ENCODE measurements at places on chromosomes 12 and 14.

DNA sequence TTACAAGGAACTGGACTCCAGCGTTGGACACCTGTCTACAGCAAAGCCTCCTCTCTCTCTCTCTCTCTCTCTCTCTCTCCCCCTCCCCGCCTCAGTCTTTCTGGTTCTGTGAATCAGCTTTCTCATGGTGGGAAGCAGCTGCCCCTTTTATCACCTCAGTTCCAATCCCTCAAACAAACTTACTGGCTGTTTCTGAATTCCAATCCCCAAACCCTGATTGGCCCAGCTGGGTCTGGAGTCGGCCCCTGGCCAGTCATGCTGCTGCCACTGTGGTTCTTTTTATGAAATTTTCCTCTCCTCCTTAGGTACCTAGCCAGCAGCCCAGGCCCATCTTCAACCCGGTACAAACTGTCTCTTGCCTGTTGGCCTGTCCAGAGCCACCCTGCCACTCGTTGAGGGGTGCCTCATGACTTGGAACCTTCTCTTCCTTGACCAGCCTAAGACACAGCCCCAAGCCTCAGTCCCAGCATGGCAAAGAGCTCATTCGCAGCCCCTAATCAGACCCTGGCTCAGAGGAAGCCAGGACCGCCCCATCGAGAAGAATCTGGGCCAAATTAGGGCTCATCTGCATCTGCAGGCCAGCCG is 9.4 kb upstream of the MORN3 start:
- no peak for DNase-seq

- no peak for DNase-seq
Measured at GRCh38 chr14:70013271-70013873, 134.2 kb downstream of the SMOC1 start.

- DNase-seq, result no peak
Measured at GRCh38 chr14:88554457-88555286, at the start of gene PTPN21. Gene PTPN21, minus strand, starts transcription at chr14:88555007. Its CDS starts 4,590 bp downstream, at chr14:88550417.

DNA sequence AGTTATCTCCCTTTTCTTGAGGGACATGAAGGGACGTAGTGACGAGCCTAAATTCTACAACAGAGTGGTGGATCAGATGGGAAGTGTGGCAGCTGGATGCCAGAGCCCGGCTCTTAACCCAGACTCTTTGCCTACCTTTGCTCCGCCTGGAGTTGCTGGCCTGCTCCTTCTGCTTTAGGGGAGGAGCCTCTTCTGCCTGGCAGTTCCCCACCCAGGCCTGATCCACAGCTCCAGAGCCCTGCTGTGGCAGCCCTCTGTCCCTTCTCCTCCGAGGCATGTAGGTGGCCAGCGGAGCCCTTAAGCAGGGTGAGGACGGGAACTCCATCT is 2.3 kb upstream of the PRPH start:
- DNase-seq, result no peak

DNA sequence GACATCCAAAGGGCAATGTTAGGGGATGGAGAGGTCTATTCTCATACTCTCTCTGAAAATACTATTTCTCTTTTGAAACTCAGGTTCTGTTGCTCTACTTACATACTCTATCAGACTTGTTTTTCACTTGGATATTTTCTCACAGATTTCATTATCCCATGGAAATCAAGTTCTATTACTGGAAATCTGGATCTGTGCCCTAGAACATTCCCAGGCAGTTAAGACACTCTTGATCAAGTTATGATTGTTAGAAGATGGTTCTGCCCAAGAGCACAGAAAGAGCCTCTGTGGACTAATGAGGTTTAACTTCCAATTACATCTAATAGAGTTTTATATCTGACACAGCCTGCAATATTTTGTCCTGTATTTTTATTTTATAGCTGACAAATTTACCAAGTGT is 591.0 kb upstream of the ATP2B1 start:
- no peak for DNase-seq

DNA sequence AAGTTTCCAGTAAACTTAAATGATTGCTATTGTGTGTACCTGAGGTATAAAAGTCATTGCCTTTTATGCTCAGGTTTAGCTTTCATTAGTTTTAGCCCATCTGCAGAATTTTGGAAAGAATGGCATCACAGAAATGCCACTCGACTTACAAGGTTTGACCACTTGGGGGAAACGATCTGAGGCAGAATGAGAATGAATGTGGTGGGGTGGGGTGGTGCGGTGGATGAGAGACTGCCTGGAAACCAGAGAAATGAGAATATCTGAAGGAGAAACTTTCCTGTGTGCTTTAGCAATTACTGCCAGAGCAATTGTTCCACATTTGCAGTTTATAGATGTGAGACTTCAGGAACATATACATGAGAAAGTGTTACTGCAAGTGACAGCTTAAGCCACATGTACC is 225.4 kb upstream of the PDE3A start:
- DNase-seq, result no peak

DNA sequence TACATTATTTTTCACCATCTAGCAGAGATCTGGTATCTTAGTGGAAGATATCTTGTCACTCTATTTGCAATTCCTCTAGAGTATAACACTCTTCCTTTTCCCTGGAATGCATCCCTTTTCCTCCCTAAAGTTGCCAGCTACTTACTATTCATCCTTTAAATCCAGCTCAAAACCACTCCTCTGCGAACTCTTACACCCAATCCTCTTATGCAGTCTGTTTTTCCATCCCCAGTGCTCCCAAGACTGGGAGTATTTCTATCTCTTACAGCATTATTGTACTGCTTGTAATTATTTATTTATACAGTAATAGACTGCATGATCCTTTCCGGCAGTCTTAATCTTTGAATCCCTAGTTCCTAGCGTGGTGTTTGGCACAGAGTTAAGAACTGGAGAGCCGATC is 2.9 kb upstream of the SRGAP1 start:
- no peak for DNase-seq

DNA sequence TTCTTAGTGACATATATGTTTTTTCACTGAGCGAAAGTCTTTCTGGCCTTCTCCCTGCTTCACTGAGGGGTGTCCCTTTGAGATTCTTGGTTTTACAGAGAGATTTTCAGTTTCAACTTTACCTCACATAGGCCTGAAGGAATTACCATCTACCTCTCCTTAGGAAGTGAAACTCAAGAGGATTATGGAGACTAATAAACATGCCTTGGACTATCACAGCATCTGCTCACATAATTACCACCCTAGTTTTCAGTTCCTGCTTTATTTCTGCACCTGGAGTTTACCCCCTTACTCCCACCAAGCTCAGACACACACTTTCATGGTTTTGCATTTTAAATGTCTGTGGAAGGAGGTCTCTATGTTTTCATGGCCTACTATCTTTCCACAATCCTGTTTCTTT is 118.3 kb upstream of the SCAF11 start:
- no peak for DNase-seq

DNA sequence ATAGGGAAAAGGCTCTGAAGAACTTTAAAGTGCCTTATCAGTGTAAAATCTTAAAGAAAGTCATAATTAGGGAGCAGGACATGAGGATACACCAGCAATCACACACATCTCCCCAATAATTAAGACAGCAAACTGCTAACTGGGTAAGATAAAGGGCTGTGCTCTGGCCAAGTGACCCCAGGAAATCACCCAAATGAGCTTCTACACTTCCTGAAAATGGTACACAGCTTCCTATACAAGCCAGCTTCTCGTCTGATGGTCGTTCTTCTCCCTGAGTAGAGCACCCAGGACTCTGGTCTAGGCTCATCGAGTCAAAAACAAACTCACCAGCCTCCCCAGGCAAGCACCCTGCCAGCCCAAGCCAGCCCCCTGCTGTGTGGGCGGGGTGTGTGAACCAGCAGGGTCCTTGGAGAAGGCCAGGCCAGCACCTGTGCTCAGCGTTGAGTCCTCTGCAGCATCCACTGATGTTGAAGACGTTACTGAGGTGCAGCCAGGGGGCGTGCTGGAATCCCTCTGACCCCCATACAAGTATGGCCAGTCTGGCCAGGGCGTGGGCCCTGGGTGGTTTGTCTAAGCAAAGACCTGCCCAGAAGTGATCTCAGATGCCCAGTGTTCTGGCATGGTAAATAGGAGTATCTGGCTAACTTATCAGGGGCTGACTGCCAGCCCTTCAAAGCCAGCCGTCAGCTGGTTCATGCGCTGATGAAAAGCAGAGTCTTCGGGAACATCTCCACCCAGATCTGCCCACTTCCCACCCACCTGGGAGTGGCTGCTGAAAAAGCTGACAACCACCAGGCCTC is 41.4 kb downstream of the ACTN1 start:
- DNase-seq, result no peak

DNA sequence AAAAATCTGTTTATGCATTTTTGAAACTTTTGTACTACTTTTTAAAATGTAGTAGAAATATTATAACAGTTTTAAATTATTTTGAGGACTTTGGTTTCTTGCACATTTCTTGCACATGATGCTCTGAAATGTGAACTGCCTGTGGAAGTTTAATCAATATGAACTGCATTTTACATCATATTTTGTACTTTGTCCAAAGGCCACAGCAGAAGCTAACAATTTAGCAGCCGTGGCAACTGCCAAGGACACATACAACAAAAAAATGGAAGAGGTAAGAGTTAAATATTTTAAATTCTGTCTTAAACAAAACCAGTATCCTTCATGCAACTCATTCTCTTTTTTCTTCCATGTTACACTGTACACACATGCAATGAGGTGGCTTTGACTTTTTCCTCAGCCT is 45.1 kb downstream of the SAV1 start:
- DNase-seq, result no peak

DNA sequence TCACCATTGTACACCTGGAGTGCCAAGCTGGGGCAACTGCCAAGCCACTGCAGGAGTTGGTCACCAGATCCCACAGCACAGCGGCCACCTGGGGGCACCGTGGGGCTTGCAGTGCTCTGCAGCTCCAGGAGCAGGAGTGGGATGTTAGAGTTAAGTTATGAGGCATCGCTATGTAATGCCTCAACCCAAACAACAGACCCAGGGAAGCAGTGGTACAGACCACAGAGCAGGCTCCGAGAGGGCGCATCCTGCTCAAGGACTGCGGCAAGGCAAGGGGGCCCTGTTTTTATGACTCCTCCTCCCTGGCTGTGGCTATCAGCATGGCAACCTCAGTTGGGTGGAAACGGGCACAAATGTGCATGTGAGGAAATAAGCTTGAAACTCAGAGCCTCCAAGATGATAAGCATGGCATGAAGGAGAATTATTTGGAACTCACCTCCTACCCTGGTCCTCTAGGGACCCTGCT is 63.1 kb downstream of the ARL6IP4 start:
- peak; percentile 87 for DNase-seq

GRCh38 chr12:113420996-113421595 is 1.1 kb upstream of the SDSL start:
- no peak for DNase-seq

DNA sequence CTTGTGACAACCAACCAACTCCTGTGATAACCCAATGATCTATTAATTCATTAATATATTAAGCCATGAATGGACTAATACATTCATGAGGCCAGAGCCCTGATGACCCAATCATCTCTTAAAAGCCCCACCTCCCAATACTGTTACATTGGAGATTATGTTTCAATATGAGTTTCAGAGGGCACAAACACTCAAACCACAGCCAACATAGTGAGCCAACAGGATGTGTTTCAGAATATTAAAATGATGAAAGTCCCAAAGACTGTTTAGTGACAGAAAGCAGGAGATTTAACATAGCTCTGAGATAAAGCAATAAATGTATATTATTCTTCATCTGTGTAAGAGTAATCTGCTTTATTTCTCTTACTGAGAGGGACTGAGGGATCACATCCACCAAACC is 71.7 kb downstream of the PTPRO start:
- DNase-seq, result no peak

DNA sequence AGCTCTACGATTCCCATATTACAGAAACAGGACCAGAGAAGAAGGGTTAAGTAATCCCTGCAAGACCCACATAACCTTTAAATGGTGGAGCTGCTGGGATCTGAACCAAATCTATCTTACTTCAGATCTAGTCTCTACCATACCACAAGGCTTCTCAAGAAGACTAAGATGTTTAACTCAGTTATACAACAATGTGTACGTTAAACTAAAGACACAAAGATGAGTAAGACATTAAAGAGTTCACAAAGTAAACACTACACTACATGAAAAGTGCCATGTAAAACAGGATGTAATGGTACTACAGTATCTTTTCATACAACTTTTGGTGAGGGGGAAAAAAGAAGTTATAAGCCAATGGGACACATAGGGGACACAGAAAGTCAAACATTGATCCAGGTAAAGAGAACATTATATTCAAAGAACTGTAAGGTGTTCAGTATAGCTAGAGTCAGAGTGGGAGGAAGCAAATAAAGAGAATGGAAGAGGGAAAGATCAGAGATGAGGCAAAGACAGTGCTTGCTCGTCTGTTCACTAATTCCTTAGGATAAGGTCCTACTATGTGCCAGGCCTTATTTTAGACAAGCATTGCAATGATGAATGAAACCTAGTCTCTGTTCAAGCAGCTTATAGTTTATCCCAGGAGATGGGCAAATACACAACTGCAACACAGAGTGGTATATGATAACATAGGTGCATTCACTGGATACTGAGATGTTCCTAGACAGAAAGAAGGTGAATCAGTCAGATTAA is 7.7 kb downstream of the TMED10 start:
- DNase-seq, result no peak

DNA sequence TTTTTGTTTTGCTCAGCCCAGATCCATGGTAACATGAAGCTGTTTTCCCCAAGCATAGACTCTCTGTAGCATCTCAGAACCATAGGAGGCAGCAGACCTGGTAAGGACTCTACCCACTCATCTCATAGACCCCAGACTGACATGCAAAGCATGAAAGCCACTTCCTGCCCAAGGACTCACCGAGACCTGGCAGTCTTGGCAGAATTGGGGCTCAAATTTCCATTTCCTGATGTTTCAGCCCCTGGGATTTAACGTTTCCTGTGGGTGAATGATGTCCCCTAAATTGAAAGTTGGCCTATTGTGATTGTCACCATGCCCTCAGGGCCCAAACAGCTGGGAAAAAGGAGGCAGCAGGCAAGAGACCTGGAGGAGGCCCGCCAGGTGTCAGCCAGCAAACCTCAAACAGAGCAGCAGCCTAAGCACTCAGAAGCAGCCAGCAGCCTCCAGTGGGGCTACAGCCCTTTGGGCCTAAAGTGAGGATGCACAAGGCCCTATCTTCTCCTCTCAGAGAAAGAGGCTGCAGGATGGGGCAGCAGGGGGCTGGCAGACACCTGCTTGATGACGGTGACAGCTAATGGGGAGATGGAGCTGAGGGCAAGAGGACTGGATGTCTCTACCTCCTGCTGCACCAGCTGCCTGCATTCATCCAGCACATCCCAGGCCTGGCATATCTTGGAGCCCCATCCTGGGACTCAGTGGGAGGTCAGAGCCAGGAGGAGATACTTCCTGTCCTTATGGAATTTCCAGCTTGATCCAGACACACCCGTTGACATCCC is 8.5 kb downstream of the KRT85 start:
- no peak for DNase-seq

DNA sequence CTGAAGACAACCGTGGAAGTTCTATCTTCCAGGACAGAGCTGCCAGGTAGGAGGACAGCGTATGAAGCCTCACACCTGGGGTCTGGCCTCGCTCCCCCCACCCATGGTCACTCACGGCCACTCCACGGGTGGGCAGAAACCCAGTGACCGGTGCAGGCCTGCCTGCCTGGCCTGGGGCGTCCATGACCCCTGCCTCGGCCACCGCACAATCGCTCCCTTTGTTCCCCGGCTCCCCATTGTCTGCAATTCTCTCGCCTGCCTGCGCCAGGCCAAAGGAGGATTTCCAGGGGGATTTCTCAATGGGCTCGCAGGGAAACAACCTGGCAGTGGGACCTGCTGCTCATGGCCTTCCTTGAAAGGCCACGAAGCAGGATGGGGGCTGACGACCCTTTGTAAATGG is 22.6 kb downstream of the CCDC85C start:
- no peak for DNase-seq
